Activated T-cell treated with anti-CD3 and anti-CD28 coated beads for 24 hours (primary cell): ENCODE measurements at places on chromosomes 1 and 21.

DNA sequence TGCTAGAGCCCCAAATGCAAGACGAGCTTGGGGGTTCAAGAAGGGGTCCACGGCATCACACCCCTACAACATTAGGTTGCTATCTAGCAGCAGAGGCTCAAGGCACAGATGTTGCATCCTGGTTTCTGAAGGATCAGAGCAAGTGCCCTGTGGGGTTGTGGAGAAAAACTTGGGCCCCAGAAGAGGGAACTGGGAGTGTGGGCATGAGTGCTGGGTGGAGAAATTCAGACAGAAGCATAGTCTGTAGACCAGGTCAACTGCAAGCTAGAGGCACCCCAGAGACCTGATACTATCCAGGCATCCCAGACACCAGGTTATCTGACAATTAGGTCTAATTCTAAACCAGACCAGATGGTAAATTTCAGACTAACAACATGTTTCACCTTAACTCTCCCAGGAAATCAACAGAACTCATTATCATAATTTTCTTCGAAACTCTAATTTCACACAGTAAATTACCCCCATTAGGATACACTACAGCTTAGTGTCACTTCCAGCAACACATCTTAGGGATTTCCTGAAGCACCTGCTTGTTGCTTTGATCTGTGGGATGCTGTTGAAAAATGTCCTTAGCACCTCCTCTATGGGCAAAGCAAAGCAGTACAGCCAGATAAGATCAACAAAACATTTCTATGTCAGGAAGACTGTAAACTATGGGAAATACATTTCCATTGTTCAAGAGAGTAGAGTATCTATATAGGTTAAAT lies 179.3 kb downstream of the VAV3 start:
- no peak for DNase-seq

GRCh38 chr1:204093781-204094180 lies 20.9 kb downstream of the SOX13 start:
- DNase-seq, result no peak

DNA sequence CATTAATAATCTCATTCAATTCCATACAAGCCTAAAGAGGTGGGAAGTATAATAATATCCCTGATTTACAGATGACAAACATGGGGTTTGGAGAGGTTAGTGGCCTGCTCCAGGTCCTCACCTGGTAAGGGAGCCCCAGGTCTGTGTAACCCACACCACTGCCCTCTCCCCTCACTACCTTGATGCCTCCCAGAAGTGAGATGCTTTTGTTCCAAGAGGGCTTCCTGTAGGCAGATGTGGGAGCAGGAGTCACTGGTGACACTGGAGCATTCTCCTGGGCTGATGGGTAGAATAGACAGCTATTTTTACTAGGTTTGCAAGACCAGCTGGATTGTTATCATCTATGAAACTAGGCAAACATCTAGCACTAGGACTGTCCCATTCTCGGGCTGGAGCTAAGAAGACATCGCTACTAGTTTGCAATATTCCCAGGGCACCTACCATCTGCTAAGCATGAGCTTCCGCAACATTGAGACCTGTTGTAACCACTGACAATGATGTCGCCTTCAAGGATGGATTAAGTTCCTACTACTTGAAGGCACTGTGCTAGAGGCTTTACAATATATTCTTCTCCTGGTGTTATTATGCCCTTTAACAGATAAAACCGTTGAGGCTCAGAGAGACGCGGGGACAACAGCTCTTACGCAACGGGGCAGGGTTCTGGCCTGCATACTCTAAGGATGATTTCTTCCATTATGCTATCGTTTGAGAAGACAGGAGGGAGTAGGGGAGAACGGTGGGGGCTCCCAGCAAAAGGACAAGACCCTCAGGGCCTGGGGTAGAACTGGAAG lies 35.0 kb downstream of the BATF3 start:
- no peak for DNase-seq

GRCh38 chr1:64745986-64746940 lies 1.4 kb downstream of the RAVER2 start:
- no peak for DNase-seq

DNA sequence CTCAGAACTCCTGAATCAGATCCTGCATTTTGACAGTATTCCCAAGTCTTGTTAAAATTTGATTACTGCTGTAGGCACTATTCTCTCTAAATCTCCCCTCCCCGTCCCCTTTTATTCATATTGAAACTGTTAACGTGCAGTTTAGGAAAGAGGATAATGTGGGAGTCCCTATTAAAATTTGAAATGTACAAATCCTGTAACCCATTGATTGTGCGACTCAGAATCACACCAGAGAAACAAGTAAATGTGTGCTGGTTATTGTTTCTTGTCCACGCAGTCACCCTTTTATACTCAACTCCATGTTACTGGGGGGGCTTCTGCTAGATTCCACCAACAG lies 584 bp upstream of the LTN1 start:
- DNase-seq, result no peak
